COR-L47 (cell line): ENCODE measurements at places on chromosomes 16 and 17.

GRCh38 chr17:66711401-66711800, 123.5 kb upstream of the CACNG5 start:
- DNase-seq = no peak

GRCh38 chr16:52141871-52142270, 405.1 kb downstream of the TOX3 start:
- DNase-seq = no peak

DNA sequence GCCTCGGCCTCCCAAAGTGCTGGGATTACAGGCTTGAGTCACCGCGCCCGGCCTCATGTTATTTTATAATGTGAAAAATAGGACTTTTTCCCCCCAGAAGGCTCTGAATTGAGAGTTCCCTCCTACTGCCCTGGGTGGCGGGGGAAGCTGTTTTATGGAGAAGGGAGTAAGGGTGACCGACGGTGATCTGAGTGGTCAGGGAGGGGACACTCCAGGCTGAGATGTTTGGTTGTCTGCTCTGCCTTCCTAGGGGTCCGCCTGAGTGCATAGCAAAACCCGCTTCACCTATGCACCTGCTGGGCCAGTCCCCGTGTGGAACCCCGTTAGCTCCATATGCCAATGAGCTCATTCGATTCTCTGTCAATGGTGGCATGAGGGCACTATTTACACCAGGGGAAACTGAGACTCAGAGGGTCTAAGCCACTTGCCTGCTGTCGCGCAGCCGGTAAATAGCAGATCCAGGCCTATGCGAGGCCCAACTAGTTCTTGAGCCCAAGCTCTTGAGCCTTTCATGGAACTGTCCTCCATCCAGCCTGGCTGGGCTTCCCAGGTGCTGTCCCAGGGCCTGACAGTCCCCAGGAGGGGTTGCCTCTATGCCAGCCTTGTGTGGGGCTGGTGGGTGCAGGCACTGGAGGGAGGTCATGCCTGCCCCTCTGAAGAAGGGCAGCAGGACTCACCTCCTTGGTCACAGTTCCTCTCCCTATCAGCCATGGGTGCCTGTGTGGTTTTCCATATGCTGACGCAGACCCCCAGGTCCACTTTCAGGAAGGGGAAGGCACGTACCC, 1.7 kb upstream of the GJD3 start:
- DNase-seq = no peak

DNA sequence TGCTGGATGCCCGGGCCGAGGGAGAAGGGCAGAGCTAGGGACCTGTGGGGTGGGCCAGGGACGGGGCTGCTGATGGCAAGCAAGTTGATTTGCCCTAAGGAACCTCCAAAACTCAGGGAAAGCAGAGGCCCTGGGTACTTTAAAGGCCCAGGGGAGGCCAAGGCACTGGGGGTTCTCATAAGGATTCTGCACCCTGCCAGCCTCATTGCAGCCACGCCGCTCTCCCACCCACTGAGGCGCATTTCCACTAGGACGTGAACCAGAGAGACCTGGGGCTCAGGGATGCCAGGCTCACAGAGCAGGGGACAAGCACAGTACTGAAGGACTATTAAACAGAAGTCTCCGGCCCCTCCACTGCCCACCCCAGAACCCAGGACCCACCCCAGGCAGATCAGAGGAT, 39.4 kb upstream of the RBFOX3 start:
- no peak for DNase-seq

GRCh38 chr17:65346166-65346565, 209.0 kb downstream of the RGS9 start:
- DNase-seq = no peak

GRCh38 chr16:19001788-19002187, 18.1 kb downstream of the TMC7 start:
- no peak for DNase-seq

GRCh38 chr17:81271226-81271625, 23.9 kb downstream of the SLC38A10 start:
- no peak for DNase-seq

- no peak for DNase-seq
Measured at GRCh38 chr17:45768000-45768399, 16.1 kb upstream of the CRHR1 start.

DNA sequence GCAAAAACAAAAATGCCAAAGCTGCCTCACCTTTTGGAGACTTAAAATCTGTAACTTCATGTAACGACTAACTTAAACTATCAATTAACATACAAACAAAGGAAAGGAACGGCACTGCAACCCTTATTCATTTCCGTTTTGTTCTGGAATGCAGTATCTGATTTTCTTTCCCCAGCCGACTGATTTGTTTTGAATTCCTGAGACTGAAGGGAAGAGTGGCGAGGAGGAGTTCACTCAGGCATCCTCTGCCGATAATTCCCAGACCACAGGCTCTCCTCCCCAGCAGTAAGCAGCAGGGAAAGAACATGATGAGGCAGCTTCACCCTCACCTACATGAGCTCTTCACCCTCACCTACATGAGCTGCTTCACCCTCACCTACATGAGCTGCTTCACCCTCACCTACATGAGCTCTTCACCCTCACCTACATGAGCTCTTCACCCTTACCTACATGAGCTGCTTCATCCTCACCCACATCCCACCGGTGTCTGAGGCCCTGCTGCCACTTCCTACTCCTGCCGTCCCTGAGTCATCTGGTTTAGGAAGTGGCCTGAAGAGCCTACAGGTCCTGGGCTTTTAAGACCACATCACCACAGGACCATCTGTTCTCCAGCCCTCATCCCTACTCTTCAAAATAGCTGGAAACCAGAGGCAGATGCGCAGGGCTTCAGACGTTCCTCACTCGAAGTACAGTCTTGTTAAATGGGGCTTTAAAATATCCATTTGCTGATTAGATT, 168.0 kb upstream of the RPH3AL start:
- DNase-seq = no peak

GRCh38 chr17:8087075-8087951, at the start of gene ALOX12B:
Gene ALOX12B (minus strand): TSS chr17:8087716. CDS start chr17:8087442, 274 bp downstream.
- no peak for DNase-seq

GRCh38 chr16:69397821-69398521, 12.2 kb upstream of the TERF2 start:
- DNase-seq = peak; percentile 13

GRCh38 chr16:54286090-54286365, 559 bp downstream of the IRX3 start:
- DNase-seq = peak; percentile 50

GRCh38 chr17:42918902-42919521, 18.4 kb downstream of the G6PC1 start:
- DNase-seq = peak; percentile 88

DNA sequence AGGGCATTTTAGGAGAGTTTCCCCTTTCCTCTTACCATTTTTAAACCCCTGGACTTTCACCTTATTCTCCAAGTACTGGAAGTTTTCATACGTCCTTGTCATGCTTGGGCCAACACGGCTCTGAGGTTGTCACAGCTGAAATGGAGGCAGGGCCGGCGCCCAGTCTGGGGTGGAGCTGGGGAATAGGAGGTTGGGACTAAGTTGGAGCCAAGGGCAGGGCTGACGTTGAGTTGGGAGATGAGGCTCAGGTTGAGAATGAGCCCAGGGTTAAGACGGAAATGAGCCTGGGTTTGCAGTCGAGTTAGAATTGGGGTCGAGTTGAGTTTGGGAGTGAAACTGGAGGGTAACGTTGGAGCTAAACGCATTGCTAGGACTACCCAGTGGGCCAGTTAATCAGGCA, 1.3 kb downstream of the CLEC10A start:
- DNase-seq = no peak

DNA sequence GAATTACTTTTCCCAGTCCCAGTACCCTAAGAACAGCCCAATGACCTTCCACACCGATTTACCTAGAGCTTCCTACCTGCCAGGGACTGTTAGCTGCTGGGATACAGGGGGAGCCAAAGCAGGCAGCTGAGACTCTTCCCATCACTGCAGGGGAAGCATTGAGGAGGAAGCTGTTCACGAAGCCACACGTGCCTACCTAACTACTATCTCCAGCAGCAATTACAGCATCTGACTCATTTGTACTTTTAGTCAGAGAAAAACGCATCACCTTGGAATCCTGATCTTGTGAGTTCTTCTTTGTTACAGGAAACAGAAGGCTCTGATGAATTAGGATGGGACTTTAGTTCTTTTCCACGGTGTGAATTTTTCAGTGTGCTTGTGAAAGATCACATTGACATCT, 113.7 kb upstream of the DHX40 start:
- DNase-seq = no peak

DNA sequence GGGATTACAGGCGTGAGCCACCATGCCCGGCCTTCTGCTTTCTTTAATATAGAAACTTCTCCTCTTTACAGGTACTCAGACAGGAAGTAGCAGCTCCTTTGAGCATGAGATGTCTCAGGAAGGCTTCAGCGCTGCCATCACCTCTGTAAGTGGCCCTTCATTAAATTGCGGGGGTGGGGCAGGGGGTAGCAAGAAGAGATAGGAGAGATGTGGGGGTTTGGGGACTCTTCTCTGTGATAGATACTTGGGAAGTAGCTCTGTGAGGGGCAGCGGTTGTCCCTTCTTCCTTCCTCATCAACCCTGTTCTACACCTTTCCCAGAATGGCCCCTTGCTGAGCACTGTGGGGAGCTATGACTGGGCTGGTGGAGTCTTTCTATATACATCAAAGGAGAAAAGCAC, 16.8 kb downstream of the ITGAM start:
- no peak for DNase-seq

GRCh38 chr16:22397464-22397863, 23.0 kb upstream of the CDR2 start:
- no peak for DNase-seq

- no peak for DNase-seq
Measured at GRCh38 chr17:49229805-49230600, 584 bp downstream of the PHOSPHO1 start.

DNA sequence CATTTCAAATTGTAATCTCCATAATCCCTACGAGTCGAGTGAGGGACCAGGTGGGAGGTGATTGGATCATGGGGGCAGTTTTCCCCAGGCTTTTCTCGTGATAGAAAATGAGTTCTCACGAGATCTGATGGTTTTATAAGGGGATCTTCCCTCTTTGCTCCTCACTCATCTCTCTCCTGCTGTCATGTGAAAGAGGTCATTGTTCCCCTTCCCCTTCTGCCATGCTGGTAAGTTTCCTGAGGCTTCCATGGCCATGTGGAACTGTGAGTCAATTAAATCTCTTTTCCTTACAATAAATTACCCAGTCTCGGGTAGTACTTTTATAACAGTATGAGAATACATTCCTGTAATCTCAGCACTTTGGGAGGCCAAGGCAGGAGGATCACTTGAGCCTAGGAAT, 76.7 kb upstream of the MARCHF10 start:
- no peak for DNase-seq

DNA sequence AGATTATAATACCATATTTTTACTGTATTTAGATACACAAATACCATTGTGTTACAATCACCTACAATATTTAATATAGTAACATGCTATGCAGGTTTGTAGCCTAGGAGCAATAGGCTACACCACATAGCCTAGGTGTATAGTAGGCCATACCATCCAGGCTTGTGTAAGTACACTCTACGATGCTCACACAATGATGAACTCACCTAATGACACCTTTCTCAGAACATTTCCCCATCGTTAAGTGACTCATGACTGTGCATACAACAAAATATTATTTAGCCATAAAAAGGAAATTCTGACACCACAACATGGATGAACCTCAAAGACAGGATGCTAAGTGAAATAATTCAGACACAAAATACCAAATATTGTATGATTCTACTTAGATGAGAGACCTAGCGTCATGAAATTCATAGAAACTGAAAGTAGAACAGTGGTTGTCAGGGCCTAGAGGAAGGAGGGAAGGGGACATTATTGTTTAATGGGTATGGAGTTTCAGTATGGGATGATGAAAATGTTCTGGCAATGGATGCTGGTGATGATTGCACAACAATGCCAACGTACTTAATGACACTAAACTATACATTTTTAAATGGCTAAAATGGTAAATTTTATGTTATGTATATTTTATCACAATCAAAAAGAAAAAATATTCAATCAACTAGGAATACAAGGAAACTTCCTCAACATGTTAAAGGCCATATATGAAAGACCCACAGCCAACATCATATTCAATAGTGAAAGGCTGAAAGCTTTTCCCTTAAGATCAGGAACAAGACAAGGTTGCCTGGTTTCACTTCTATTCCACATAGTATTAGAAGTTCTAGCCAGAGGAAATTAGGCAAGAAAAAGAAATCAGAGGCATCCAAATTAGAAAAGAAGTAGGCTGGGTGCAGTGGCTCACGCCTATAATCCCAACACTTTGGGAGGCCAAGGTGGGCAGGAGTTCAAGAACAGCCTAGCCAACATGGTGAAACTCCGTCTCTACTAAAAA, 5.9 kb upstream of the C16orf87 start:
- DNase-seq = no peak

DNA sequence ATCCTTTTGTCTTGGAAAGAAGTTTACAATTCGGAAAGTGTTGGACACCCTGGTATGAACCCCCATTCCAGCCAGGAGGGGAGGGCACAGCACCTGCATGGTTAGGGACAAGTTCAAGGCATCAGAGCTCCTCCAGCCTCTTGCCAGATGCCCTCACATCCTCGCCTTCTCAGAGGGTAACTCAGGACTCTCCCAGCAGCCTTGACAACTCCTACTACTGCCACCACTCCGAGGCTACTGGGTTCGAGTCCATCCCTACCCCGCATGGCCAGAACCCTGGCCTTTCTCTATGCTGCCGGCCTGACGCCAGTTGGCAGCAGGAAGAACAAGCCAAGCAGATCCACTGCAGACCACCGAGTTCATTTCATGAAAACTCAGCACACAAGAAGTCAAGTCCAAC, 34.1 kb downstream of the AXIN2 start:
- no peak for DNase-seq

DNA sequence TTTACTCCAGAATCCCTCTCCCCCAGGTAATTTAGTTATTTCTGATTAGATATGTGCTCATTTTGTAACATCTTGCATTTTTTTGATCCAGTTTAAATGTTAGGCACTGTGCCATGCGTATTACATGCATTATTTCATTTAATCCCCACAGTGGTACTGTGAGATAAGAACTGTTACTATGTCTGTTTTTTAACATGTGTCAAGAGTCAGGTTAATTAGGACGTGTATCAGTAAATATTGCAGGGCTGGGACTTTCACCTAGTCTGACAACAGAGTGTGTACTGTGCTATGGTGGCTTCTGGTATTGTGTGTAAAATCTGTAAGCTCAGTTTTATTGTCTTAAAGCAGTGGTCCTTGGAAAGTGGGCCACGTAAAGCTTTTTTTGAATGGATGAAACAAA, 10.6 kb downstream of the RSPRY1 start:
- DNase-seq = no peak

DNA sequence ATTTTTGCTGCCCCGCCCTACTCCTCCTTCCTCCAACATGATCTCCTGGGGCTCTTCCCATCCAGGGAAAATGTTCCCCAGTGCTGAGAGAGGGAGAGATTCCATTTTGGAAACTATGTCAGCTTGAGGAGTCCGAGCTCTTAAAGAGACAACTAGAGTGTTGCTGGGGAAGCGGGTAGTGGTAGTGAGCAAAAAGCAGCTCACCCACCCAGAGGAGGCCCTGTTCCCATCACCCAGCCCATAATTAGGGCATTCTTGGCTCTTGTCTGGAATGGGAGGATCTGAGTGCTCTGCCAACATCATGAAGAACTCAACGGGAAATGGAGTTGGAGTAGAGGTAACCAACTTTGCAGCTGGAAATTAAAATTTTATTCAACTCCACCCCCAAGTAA, 9.1 kb upstream of the MSL1 start:
- no peak for DNase-seq

GRCh38 chr17:81865733-81866439, 5.3 kb downstream of the ARHGDIA start:
- DNase-seq = no peak
